ENCODE measurements at places on chromosomes 2 and 18.
A peak's percentile ranks its signal among the peaks of the same experiment; 100 is the strongest.

DNA sequence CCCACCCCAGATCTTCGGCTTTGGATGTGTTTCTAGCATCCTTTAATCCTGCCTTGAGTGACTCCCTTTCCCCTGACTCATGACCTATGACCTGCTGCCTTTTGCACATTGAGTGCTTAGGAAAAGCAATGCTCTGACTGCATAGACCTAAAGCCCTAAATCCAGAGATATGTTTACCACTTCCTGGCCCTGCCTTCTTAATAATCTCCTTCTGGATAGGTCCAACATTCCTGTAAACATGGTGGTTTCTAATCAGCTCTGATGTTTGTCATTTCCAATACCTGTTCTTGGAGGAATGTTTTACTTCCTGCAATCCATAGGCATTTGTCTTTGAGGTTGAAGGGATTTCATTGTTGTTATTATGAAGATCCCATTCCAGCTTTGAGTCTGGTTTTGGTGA, 2.3 kb downstream of the SLC3A1 start:
- ATAC-seq = no peak

DNA sequence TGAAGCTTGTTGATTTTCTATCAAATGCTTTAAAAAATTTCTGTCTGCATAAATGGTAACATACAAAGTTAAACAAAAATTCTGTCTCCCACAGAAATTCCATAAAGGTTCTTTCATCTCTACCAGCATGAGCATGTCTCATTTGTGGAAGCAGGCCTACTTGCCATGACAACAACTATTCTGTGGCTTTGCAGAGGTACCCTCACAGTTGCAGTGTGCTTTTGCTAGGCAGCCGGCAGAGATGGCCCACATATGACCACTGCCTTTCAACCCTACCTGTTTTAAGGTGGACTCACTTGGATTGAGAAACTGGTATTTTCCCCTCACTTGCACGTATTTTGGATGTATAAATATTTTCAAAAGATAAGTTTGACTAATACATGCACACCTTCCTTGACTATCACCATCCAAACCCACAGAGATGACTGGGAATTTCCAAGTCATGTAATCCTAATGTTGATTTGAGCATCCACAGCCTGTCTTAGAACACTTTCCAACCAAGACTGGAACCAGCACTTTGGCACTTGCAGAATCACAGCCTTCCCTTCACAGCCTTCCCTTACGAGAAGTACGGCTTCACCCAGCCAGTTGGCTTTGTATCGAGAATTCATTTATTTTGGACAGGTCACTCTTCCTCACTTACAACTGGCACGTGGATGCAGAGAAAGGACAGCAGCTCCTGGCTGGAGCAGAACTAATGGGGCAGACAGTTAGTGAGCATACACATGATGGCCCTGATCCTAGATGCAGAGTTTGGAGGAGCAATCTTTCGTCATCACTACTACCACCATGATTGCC, 9.3 kb upstream of the FHL2 start:
- no peak for ATAC-seq

GRCh38 chr2:128664499-128664971, 345.9 kb upstream of the HS6ST1 start:
- ATAC-seq = no peak

DNA sequence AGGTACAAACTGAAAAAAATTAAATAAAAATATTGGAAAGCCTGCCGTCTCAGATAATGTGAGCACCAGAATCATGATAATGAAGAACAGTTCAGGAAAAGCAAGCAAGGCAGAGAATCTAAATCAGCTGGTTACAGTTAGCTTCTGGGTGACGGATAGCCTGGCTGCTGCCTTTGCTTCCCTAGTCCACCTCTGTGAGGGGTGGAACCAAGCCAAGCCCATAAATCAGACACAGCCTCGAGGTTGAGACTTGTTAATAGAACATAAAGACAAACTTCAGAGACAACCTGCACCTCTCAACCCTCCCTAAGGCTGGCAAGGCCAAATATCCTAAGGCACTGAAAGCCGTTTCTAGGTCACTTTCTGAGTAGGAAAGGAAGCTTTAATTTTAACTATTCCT, 334.7 kb upstream of the SLC39A10 start:
- no peak for ATAC-seq

DNA sequence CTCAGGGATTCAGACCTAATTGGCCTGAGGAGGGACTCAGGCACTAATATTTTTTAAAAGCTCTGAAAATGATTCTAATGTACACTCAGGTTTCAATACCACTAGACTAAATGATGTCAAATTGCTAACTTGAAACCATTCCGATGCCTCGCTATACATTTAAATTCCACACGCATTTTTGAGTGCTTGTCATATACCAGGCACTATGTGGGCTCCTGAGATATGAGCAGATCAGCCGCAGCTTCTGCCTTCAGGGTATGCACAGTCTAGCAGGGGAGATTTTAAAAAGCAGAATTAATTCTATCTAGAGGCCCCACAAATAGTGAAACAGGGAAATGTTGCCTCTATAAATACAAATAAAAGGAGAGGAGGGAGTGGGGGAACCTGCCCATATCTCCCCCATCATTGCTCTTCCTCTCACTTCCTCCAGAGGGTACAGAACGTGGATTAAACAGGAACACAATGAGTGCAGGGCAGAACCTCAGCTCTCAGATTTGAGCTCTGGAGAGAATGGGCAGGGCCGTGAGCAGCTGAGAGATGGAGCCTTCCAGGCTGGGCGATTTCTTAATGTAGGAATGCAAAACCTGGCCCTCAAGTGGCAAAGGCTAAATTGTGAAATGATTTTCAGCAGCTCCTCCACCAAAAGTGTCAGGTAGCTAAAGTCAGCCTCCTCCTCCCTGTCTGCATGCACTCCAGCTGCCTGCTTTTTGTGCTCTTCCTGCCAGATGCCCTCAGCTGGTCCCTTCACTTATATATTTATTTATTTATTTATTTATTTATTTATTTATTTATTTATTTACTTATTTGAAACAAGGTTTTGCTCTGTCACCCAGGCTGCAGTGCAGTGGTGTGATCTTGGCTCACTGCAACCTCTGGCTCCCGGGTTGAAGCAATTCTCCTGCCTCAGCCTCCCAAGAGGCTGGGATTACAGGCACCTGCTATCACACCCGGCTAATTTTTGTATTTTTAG, 24.6 kb upstream of the LBH start:
- no peak for ATAC-seq

DNA sequence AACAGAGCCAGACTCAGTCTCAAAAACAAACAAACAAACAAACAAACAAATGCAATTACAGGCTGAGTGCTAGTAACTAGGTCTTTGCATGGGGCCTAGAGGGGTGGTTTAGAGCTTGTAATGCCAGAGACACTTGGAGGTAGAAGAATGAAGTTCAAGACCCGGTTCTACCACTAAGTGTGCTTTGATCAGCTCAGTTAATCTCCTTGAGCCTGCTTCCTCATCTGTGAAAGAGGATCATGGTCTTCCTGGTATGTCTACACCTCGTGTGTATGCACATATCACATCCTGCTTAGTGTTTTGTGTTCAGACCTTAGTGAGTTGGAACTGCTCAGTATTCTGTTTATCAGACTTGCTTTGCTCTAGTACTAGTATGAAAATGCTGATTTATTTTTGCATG, 4.8 kb upstream of the ATP6V1C2 start:
- ATAC-seq = no peak

DNA sequence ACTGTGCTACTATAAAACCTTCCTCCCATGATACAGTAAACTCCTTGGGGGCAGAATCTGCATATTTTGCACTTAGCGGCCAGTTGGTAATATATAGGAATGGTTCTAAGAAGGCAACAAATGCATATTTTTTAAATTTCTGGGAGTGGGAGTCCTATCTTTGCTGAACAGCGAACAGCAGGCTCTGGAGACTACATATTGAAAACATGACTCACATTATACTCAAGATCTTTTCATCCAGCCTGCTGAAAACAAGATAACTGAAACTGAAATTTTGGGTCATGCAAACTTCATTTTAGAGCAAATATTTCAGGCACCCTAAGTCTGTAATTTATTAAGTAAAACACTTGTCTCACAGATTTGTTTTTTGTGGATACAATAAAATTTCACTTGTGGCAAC, 122.2 kb downstream of the SATB2 start:
- ATAC-seq = no peak

DNA sequence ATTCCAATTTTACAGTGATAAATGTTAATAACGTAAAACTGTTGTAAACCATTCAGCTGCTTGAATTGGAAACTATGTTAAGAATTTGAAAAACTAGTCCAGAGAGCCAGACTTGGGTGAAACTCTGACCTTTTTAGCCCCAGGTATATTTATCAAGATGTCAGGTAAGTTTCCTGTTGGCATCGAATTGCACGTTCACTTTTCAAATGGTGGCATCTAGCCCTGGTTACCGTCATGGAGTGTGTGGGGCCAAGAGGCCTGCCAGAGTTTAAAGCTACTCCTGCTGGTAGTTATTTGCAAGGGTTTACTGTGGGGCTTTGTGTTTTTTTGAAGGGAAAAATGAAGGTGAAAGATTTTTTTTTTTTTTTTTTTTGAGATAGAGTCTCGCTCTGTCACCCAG, 109.9 kb downstream of the WDSUB1 start:
- ATAC-seq = peak; percentile 76

DNA sequence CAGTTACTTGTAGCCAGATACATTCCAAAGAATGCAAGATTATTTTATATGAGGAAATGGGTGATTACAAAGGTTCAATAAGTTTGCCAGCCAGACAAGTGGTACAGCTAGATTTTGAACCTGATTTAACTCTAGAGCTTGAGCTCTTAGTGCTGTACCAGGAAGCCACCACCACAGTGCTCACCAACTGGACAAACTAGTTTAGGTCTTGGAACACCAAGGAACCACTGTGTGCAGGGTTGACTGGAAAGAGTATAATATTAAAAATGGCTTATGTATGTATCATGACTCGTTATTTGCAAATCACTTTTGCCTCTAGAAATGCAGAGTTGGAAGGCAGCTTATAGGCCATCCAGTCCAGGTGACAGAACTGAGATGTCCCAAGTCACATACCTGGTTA, 177.2 kb downstream of the TXNL1 start:
- no peak for ATAC-seq

DNA sequence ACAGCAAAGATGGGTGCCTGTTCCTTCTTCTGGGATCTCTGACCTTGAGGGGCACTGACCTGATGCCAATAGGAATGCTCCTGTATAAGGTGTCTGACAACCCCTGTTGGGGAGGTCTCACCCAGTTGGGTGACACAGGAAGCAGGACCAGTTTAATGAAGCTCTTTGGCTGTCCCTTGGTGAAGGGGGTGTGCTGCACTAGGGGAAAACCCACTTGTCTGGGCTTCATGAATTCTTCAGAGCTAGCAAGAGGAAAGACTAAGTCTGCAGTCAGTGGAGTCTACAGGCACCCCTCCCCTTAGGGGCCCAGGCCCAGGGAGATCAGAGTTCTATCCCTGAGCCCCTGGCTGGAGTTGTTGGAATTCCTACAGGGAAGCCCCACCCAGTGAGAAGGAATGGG, 550.8 kb upstream of the CHAC2 start:
- ATAC-seq = no peak

- ATAC-seq = no peak
These were observed 222.2 kb downstream of the LTBP1 start for GRCh38 chr2:33168922-33169321.

DNA sequence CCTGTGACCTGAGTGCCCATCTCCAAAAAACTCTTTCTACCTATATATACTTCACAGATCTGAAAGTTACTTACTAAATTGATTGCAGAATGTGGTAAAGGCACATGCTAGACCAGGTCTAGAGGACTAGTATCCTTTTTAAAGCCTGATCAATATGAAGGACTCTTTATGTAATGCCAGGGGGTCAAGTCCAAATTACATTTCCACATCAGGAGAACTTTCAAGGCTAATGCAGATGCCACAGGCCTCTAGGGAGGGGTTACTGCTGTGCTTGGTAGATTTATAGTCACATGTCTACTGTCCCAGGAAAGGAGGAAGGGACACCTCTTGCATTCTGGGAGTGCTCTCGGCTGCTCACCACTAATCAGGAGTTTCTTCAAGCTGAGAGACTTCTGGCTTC, 118.4 kb upstream of the NOSTRIN start:
- no peak for ATAC-seq

DNA sequence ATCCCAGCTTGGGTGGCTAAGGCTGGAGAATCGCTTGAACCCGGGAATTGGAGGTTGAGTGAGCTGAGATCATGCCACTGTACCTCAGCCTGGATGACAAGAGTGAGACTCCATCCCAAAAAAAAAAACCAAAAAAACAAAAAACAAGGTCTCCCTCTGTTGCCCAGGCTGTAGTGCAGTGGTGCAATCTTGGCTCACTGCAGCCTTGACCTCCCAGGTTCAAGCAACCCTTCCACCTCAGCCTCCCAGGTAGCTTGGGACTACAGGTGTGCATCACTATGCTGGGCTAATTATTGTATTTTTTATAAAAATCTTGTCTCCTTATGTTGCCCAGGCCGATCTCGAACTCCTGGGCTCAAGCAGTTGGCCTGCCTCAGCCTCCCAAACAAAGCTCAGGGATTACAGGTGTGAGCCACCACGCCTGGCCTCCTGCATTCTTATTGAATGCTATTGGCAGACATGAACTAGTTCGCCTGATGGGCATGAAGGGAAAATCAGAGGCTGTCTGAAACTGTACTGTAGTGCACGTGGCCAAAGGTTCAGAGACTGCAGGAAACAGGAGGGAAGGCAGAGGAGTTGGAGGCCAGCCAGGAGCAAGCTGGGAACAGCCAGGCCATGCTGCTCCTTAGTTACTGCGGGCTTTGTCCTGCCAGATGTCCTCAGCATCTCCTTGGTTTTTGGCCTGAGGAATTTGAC, 16.0 kb upstream of the ASXL2 start:
- no peak for ATAC-seq

- ATAC-seq = no peak
These were observed 60.6 kb downstream of the DAW1 start for GRCh38 chr2:227932001-227932400.

DNA sequence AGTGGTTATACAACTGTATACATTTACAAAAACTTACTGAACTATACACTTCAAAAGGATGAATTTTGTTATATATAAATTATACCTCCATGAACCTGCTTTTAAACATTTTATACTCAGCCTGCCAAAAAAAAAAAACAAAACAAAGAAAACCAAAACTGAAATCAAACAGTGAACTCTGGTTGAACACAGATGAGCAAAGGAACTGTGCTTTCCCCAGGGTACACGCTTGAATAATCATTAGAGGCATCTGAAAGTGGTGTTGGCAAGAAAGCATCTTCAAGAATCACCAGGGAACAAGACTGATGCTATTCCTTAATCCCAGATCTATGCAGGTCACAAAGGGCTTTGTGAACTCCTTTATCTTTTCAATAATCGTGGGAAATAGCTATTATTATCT, 77.0 kb upstream of the LYPD1 start:
- no peak for ATAC-seq

DNA sequence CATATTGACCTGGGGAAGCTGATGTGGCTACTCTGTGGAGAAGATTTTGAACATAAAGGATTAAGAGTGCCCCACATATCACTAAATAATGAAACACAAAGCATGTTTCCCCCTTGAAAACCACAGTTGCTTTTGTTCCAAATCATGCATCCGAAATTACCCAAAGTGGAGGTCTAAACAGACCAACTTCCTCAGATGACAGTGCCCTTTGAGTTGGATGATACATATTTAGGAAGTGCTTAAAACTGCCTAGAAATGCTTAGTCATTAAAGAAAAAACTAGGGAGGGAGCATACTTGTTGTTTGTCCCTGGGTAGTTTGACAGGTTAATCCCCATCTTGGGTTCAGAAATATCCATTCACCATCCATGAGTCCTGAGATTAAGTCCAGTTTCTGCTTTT, 1070.3 kb downstream of the SUCLG1 start:
- ATAC-seq = no peak

GRCh38 chr18:3528231-3528630, 78.3 kb downstream of the TGIF1 start:
- ATAC-seq = no peak

GRCh38 chr18:7808992-7809391, 241.9 kb downstream of the PTPRM start:
- ATAC-seq = no peak

- no peak for ATAC-seq
These were observed 258.5 kb downstream of the TWIST2 start for GRCh38 chr2:239106314-239106908.
